Left cardiac atrium (tissue), 4 donors: ENCODE measurements at places on chromosomes 2 and 18. TPM values are rescaled to one million over a fixed set of nuclear protein-coding genes. Genes with fewer than 3 reads are reported as not detected.

The CTNNA2 gene
- total RNA-seq: not detected

The CXCR4 gene
- 4.4 TPM for total RNA-seq

The RTKN gene
- 18.7 TPM for total RNA-seq

DNA sequence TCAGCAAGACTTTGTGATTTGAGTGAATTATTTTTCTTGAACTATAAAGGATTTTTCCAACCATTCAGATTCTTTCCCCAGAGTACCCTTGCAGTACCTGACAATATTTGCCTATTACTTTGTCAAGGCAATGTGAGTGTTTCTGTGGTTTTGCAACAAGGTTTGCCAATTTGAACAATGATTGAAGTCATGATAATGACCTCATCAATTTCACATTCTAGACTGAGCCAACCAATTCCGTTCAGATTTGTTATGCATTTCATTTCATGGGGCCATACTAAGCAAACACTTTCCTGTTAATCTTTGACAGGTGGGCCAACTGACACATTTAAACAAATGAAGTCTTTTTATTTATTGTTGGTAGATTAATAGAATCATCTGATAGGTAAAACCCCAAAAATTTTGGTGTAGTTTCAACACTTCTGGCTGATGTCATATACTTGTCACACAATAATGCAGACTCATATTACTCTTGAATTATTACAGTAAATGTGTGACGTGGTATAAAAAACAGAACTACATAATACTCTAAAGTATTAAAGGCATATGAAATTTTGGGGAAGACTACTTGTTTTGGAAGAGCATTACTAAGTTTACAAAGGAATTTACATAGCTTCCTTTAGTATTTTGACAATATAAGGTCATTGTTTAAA lies 526.4 kb downstream of the DPP10 start:
- no peak for DNase-seq

DNA sequence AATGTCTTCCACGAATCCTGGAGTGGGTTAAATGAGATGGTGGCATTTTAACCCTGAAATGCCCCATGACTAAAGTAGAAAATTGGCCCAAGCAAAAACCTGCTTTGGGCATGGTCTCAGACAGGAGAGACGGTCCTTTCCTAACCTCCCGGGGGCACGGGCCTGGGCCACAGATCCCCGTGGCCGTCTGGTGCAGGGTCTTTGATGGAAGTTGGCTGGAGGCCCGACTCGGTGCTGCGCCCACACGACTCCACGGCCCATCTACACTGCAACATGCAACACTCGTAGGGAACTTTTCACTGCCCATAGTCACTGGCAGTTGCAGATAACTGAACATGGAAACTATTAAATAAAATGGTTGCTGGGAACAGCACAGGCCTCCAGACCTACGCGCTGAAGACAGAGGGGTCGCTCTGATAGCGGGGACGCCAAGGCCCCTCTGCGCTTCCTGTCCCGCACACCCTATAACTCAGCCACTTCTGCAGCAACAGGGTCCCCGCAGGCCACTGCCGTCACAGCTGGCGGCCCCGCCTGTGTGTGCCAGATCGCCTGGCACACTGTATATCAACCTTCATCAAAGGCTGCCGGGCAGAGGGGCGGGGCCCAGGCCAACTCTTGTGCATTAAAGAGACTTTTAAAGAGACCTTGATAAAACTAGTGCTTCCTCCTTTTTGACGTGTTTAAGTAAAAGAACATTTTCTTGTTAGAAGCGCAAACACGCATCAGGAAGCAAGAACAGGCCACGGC lies 214.1 kb downstream of the TWIST2 start:
- DNase-seq: no peak

- no peak for DNase-seq
These were observed 129.7 kb upstream of the MGAT5 start for GRCh38 chr2:134124047-134124753.
